ENCODE measurements at places on chromosomes 16 and 17.

- DNase-seq, result no peak
Measured at GRCh38 chr16:85950136-85950918, 51.4 kb downstream of the IRF8 start.

GRCh38 chr17:39995438-39995837, 14.8 kb downstream of the PSMD3 start:
- no peak for DNase-seq

- no peak for DNase-seq
Measured at GRCh38 chr16:23629516-23629915, 11.6 kb downstream of the PALB2 start.

DNA sequence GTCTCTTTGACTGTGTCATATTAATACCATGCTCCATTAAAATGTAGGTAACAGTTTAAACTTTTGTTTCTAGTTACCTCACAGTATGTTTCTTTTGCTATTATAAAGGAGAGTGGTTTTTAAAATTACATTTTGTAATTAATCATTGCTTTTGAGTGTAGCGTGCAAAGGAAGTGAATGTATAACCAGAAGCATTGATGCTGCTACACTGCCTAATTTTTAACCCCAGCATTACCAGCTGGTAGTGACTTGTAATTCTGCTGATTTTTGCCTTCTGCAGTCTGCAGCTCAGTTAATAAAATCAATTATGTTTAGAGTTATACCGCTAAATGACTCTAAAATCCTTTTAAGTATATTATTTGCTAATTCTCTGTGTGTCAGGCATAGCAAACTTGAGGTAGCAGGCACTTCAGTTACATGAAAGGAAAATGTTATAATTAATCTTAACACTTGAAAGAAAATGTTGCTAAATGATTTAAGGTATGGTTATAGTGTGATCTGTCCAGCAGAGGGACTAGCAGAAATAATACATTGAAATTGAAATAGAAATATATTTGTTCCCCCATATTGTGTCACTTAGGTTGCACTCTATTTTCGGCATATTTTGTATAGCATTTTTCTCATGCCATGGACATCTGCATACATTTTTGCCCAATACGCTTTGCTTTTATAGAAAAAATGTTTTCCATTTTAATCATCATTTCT, 388.5 kb downstream of the CNTNAP4 start:
- DNase-seq, result no peak

DNA sequence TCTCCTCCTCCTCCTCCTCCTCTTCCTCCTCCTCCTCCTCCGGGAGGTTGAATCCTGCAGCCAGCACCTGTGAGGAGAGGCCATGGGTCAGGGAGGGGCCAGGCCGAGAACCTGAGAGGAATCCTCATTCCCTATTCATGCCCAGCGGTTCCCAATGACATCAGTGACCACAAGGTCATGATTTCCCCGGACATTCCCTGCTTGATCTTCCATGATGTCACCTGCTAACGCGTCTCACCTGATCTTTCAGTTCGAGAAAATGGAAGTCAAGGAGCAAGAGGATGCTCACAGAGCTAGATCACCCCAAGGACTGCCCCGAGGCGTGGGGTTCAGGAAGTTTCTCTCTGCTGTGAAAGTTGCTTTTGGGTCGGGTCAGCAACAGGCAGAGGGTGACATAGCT, 5.4 kb downstream of the APOBR start:
- no peak for DNase-seq

DNA sequence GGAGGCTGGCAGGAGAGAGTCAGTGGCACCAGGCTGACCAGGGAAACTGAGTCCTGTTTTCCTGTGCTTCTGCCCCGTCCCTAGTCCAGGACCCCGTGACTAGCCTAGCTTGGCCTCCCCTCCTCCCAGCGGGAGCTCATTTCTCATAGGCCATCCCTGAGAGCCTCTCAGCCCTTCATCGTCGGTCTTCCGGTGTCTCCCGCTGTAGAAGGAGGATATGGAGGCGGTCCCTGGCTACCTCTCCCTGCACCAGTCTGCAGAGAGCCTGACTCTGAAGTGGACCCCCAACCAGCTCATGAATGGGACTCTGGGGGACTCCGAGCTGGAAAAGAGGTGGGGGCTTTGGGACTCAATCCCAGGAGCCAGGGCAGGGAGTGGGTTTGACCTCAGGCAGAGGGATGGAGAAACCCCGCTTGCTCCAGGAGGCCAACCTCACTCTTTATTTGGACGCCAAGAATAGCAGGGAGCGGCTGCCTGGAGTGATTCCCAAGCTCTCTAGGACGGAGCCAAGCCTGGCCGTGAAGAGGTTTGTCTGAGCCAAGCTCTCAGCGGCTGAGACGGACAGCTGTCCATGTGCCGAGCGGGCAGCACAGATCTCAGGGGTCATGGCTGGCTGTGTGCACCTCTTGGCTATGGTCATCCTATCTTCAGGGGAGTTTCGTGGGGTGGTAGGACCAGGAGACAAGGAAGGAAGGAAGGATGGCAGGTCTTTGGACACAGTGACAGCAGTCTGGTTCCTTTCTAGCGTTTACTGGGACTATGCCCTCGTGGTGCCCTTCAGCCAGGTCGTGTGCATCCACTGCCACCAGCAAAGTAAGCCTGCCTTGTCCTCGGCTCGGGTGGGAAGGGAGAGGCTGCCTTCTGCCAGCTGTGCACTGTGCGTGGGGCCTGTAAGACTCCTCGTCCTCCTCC, 26.8 kb downstream of the SGSM2 start:
- no peak for DNase-seq

Data from activated CD8-positive, alpha-beta memory T cell treated with anti-CD3 and anti-CD28 coated beads for 4 hours (primary cell).